T-helper 9 cell (primary cell): ENCODE measurements at places on chromosomes 3 and 15.

- DNase-seq = no peak
Observed at GRCh38 chr3:190990898-190991297, 128.4 kb upstream of the GMNC start.

- no peak for DNase-seq
Observed at GRCh38 chr3:9951598-9951961, 628 bp downstream of the PRRT3 start.

GRCh38 chr3:196012941-196013476, 68.9 kb downstream of the TFRC start:
- no peak for DNase-seq

- DNase-seq = no peak
Observed at GRCh38 chr3:66744521-66744920, 243.7 kb upstream of the LRIG1 start.

DNA sequence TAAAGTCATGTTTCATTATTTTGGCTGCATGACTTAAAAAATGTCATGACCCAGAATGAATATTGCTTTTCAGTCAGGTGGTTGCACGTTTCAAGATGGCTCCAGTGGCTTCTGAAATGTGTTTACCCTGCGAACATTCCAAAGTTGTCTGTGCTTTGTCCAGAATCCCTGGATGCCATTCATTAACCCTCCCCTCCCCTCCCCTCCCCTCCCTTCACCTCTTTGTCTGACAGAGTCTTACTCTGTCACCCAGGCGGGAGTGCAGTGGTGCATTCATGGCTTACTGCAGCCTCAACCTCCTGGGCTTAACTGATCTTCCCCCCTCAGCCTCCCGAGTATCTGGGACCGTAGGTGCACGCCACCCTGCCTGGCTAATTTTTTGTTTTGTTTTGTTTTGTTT, 308.0 kb downstream of the PTPRG start:
- no peak for DNase-seq

DNA sequence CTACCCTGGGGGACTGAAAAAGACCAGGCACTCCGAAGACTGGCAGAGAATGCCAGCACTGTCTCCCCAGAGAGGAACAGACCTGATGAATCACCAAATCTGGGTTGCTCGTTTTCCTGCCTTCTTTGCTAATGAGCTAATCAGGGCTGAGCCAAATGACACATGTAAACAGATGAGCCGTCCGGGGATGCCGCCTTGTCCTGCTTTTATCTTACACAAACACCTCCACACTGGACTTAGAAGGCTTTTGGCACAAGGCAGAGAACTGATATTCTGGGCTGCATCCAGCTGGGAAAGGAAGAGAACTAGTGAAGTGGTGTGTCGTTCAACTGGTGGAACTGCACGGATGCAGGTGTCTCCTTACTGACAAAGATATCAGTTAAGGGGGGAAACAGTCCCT, 88.1 kb downstream of the MECOM start:
- DNase-seq = no peak

DNA sequence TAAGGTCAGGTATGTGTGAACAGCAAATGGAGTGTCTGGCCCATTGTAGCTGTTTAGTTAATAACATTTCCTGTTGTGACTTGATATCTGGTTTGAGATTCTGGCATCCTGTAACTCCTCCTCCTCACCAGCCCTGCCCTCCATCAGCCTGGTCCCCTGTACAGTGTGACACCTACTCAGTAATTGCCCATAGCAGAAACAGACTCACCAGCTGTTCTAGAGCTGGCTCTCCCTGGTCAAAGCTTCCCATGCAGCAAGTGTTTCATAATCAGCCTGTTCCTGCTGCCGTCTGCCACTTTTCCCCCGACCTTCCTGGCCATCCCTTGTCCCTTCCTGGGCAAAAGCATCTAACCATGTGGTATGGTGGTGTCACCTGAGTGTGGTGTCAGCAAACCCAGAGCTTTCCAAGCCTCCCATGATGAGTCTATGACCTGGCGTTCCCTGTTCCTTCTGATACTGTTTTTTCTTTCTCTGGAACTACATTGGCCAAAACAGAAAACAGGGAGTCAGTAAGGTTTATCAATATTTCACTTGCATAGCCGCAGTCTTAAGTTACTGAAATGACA, 55.4 kb downstream of the B3GALNT1 start:
- DNase-seq = no peak

DNA sequence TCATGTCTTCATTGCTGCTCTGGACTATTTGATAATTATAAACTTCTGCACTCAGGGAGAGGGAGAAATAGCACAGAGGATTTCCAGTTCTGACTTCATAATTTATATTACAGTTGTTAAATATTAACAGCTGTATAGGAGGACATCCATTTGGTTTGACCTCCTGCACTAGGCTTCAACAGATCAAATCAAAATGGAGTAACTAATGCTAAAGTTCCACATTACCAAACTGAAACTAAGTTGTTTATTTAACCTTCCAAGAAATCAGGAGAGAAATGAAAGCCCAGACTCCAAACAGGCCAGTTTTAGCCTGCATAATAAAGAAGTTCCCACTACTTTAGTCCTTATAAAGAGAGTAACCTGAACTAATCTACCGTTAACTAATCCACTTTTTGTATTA, 4.6 kb downstream of the PLSCR2 start:
- no peak for DNase-seq

- DNase-seq = no peak
Observed at GRCh38 chr3:139935016-139935865, at the start of gene CLSTN2. Gene CLSTN2 (plus strand): TSS chr3:139935185.

DNA sequence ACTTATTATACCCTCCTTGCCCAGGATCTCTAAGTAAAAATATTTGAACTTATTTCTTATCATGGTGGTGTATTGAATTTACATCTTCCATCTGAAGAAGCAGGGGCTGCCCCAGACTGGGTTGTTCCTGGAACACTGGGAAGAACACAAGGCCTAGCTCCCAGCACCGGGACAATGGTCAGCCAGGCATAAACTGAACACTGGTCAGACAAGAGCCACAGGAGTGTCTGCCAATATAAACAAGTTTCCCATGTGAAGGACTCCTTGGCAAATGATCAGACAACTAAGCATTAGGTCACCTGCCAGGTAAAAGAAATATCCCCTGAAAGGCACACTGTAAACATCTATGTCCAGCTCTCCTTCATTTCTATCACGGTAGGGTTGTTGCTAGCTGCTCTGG, 172.4 kb downstream of the ATP8B4 start:
- no peak for DNase-seq

DNA sequence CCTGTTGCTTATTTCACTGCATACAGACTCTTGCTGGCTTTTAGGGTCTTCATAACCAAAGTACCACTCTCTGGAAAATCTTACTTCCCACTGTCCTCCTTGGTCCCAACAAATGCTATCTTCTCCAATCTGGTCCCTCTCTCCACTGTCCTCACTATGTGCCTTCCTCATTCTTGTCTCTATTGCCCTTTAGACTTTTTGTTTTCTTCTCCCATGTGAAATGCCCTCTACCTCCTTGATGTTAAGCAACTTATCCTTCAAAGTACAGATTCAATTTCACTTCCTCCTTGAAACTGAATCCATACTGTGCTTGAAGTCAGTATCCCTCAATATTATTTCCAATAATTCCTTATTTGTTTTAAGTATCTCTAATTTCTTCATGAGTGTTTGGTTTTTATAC, 60.8 kb downstream of the CGGBP1 start:
- no peak for DNase-seq

GRCh38 chr3:47622671-47623461, 44.2 kb upstream of the CSPG5 start:
- DNase-seq = no peak

GRCh38 chr15:99736702-99737101, 3.5 kb upstream of the LYSMD4 start:
- DNase-seq = no peak
